ENCODE measurements at places on chromosomes 3 and 15.

- DNase-seq, result no peak
Measured at GRCh38 chr3:50676031-50676705, 1.4 kb downstream of the DOCK3 start.

- no peak for DNase-seq
Measured at GRCh38 chr3:124041553-124041952, 49.6 kb upstream of the ROPN1 start.

DNA sequence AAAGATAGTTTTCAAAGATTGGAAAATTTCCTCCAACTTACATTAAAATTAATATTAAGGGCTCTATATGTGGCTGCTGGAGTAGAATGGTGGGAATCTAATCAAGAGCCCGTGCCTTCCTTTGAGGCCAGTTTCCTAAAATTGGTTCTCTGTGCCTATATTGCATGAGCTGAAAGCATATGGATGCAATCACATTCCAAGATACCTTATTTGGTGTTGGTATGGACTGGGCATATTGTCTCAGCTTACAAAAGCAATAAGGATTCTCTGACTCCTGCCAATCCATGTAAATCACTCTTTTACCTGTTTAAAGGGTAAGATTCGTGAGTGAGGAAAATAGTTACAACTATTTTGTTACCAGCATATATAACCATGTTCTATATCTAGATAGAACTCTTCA, 111.6 kb downstream of the GREM1 start:
- no peak for DNase-seq

- no peak for DNase-seq
Measured at GRCh38 chr3:78861156-78861555, 906.6 kb downstream of the ROBO1 start.

DNA sequence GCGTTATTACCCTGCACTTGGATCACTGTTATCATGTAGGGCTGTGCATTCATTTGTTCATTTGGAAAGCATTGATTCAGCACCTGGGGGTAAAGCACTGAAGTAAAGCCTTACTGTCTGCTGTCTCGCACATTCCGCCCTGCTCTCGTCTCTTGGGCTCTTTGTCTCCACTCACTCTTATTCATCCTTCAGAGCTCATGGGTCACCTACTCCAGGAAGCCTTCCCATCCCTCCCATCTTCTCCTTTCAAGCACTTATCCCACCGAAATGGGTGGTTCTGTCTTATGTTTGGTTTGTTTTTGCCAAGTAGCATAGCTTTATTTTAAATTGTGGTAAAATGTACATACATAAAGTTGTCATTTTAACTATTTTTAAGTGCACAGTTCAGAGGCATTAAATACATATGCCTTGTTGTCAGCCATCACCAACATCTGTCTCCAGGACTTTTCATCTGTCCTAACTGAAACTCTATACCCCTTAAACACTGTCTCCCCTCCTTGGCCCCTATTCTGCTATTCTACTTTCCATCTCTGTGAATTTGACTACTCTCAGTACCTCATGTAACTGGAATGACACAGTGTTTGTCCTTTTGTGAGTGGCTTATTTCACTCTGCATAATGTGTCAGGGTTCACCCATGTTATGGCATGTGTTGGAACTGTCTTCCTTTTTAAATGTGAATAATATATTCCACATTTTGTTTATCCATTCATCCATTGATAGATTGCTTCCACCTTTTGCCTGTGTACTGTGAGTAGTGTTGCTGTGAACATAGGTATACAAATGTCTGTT, 9.3 kb downstream of the DIS3L start:
- DNase-seq, result no peak

DNA sequence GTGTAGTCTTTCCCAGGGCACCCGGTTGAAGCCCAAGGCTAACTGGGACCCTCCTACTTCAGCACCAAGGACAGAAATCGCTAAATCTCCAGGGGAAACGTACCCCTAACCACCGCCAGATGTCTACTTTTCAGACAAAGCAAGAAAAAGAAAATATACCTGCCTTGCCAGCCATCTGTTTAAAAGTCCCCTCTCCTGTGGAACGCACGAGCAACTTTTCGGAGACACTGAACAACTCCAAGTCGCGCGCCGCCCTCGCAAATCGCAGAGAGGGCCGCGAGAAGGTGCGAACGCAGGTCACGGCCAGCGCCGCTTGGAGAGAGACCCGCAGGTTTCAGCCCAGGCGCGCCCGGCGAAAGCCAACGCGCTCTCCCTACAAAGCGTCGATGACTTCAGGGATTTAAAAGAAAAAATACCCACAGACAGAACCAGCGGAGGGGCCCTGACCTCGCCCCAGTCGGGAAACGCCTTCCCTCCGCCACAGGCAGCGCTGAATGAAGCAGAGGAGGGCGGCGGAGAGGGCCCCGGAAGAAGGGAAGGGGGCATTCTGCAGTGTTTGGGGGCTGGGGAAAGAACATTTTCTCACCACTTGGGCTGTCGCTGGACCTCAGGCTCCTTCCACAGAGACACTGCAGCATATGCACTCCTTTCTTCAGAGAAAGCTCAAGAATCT, 213.1 kb downstream of the FGF12 start:
- DNase-seq, result no peak

GRCh38 chr15:62834686-62835329, 207.7 kb upstream of the TPM1 start:
- no peak for DNase-seq

DNA sequence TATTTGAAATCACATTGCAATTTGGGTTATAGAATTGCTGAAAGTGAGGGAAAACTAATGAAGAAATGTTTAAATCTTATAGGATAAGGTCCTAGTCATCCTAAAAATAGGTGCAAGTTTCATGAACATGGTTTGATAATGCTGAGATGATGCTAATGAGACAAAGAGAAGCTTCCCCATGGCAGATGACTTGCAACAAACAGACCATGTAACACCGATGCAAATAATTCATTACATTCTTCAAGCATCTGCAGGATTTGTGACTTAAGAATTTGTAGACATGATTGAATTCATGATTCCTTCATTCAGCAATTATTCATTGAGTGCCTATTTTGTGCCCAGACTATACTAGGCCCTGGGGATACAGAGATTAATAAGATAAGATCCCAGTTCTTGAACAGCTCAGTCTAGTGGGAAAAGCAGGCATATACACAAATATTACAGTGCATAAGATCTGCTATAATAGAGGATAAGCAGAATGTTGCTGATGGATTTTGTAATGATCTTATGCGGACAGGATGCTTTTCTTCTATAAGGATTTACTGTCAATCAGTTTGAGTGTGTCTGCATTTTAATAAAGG, 367.9 kb upstream of the GBE1 start:
- DNase-seq, result no peak

- no peak for DNase-seq
Measured at GRCh38 chr3:59940718-59941117, 890.9 kb upstream of the CFAP20DC start.

DNA sequence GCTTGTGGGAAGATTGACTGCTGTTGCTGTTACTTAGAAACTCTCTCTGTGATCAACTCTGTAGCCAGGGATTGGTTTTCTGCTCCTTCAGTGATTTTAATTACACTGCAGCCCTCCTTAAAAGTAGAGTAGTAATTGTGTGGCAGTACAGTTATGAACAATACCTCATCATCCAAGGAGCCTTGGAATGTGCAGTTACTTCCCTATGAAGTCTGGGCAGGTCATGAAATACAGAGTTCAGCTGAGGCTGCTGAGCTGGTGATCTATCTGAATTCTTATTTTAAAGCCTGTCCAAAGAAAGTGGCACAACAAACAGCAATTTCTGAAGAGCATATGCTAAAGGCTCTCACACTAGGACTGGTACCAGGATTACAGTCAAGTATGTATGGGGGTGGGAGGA, 37.4 kb upstream of the MRPL3 start:
- DNase-seq, result no peak

DNA sequence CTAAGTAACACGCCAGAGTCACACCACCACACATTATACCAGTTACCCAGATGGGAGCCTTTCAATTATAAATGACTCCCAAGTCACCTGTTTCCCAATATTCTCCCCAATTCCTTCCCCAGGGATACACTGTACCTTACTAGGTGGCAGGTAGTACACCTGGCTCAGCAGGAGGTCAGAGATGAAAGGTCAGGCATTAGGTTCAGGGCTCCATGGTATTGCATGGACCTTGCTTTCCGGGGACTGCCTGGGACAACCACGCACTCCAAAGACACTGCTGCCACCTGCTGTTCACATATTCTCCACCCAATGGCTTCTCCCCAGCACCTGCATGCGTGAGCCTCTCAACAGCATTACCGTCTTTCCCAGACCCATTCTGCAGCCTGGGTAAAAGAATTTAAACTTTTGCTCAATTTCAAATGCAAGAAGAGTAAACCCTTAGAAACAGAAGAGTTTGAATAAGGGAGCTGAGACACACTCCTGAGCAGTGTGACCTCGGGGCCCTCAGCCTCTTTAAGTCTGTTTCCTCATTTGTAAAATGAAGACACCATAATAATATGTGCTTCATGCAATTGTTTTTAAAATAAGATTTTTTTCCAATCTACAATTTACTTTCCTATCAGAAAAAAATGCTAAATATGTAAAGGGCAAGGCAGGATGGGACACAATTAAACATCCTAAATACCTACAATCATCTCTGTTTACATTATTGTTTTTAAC, 28.0 kb upstream of the LACTB start:
- peak; percentile 29 for DNase-seq

GRCh38 chr15:95987299-95987698, 343.2 kb upstream of the NR2F2 start:
- DNase-seq, result no peak

DNA sequence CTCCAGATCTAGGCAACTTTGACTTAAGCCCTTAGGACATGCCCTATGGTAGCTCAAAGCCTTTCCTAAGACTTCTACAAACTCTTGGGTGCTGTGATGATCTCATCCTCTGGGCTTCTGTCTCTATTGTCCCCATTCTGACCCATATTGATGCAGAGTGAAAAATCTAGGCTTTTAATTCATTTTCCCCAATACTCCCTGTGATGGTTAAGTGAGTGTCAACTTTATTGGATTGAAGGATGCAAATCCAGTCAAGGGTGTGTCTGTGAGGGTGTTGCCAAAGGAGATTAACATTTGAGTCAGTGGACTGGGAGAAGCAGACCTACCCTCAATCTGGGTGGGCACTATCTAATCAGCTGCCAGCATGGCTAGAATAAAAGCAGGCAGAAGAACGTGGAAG, 97.3 kb upstream of the NUDT16 start:
- no peak for DNase-seq

- DNase-seq, result no peak
Measured at GRCh38 chr3:173025941-173026340, 115.1 kb downstream of the SPATA16 start.

DNA sequence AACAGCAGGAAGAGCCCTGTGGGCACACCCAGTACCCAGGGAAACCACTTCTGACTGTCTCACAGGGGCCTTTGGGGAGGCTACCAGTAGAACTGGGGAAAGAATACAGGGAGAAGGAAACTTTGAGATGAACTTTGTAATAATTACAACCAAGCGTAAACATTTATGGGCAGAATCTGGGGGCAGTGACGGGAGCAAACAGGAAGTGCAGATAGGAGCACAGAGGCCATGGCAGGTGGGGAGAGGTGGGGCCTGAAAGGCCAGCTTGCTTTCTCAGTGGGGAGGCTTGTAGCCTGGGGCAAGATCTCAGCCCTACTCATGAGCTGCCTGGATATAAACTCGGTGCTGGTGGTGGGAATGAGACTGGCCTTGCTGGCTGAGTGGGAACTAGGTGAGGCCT, 209.8 kb downstream of the PLCH1 start:
- DNase-seq, result no peak

- no peak for DNase-seq
Measured at GRCh38 chr3:57752307-57752706, 3.8 kb upstream of the SLMAP start.

DNA sequence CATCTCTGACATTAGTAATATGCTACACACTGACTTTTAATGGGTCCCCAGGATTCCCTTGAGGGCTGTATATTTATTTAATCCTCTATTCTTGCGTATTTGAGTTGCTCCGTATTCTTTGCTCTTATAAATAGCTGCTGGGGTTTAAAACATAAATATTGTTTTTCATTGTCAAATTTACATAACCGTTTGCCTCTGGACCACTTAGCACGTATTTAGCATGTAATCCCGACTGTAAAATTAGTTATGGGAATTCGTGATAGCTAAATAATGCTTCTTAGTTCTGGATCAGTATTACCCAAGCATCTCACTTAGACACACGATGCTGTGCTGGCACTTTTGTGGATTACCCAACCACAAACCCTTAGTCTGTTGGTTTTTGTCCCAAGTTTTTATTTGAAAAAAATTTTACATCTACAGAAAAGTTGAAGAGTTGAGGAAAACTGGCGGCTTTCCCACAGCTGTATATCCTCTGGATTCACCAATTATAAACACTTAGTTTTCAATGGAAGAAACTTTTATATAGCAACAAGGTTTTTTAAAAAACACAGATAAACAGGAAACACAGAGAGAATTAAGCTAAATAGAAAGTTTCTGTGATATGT, 296.8 kb upstream of the TPM1 start:
- no peak for DNase-seq
